ENCODE measurements at places on chromosomes 7 and 10. TPM values are rescaled to one million over a fixed set of nuclear protein-coding genes. Genes with fewer than 3 reads are reported as not detected.

DNA sequence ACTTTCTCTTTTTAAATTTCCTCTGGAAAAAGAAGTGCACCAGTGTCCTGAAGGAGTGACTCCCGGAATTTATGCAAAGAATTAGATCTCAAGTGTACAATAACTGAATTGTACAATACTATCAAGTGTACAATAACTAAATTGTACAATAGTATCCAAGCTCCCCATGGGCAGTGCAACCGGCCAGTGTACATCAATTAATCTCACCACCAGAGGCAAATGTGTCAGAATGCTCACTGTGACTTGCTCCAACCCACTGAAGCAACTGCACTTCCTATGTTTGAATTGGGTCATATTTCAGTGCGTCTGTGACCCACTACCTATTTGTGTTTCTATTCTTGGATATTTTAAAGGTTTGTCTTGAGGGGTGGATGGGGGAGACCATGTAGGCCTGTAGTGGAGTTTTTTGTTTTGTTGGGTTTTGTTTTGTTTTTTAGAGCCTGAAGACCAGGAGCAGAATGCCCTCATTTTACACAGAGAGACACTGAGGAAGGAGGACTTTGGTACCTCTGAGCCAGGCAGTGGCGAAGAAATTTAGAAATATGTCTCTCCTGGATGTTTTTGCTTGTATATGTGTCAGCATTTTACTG is 78.5 kb upstream of the CTTNBP2 start:
- DNase-seq: no peak
- no peaks in the 10 kb centered on the region for H3K27me3 ChIP-seq
- no peak overlapping the region for H3K4me3 ChIP-seq
- no peaks in the 10 kb centered on the region for H3K4me1 ChIP-seq
- no peak overlapping the region for H3K27ac ChIP-seq
- H3K36me3 ChIP-seq: no peaks in the 10 kb centered on the region

- H3K4me3 ChIP-seq: no peak overlapping the region
- H3K27ac ChIP-seq: no peak overlapping the region
- no peaks in the 10 kb centered on the region for H3K36me3 ChIP-seq
These were observed 33.9 kb upstream of the MKX start for GRCh38 chr10:27779462-27780015.

DNA sequence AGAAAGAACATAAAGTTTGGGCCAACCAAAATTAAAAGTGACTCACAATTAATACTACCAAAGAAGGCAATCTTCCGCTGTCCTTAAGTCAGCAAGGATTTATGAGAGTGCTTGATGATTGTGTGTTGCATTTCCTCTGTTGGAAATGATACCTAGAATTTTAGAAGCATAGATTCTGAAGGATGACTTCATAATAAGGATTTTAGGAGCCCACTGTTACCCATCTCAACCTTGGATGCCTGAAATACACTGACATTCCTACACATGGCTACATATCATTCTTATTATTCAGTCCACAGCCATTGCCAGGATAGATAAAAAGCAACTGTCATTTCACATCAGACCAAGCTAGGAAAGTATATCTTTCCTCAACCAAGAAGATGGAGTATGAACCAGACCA is 823.8 kb downstream of the LRMDA start:
- H3K36me3 ChIP-seq: peaks cover 6% of the 10 kb centered on the region
- H3K4me1 ChIP-seq: no peaks in the 10 kb centered on the region
- H3K4me3 ChIP-seq: no peak overlapping the region
- no peak for DNase-seq

DNA sequence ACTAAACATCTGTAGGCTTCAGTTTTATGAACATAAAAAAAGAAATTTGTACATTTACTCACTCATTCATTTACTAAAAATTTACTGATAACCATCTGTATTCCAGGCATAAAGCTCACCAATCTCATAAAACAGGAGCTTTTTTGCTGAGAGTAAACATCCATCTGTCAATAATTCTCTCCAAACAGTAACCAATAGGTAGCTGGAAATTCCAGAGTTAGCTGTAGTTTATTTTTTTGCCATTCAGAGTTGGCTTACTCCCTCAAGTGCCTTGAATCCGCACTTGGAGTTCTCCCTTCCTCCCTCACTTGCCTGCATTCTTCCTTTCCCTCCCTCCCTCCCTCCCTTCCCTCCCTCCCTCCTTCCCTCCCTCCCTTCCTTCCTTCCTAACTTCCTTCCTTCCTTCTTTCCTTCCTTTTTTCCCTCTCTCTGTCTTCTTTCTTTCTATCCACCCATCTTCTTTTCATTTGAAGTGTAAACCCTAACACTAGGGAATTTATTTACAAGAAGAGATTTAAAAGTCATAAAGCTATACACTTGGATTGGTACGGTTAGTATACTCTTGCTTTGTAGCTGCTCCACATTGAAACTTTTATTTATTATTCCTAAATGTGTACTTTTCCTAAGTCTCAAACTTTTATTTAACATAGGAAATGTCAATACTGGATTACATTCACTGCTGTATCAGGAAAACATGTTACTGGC is 44.6 kb upstream of the BICC1 start:
- H3K4me3 ChIP-seq: no peak overlapping the region
- no peaks in the 10 kb centered on the region for H3K27me3 ChIP-seq
- no peaks in the 10 kb centered on the region for H3K4me1 ChIP-seq
- DNase-seq: no peak
- H3K27ac ChIP-seq: no peak overlapping the region

- H3K27ac ChIP-seq: no peak overlapping the region
- no peak overlapping the region for H3K4me3 ChIP-seq
- DNase-seq: no peak
- no peaks in the 10 kb centered on the region for H3K36me3 ChIP-seq
These were observed 749.8 kb downstream of the TNS3 start for GRCh38 chr7:46832136-46832535.

GRCh38 chr10:70462349-70462984 is 16.1 kb upstream of the PALD1 start:
- H3K36me3 ChIP-seq: no peaks in the 10 kb centered on the region
- H3K4me1 ChIP-seq: peaks cover 24% of the 10 kb centered on the region
- H3K27ac ChIP-seq: 0 out of 2 replicates have a peak overlapping the region, but pooled peaks have one; percentile 23
- H3K27me3 ChIP-seq: peaks cover 15% of the 10 kb centered on the region
- no peak overlapping the region for H3K4me3 ChIP-seq
- peak; percentile 68 for DNase-seq

DNA sequence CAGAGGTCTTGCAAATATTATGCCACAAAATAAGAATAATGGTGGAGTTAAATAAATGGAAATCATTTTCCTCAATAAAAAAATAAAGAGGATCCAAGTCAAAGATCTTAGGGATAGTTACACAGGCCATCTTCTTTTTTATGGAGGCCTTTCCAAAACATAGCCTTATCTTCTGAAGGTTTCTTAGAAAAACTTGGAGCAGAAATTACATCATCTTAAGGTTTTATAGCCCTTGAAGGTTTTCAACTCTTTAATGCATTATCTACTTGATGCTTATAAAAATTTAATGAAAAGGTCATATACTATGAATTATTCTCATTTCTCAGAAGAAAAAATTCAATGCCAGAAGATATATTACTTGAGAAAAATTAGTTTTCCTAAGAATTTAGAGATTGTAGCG is 94.2 kb upstream of the LAMB4 start:
- H3K36me3 ChIP-seq: peaks cover 16% of the 10 kb centered on the region
- H3K4me3 ChIP-seq: no peak overlapping the region
- H3K27me3 ChIP-seq: no peaks in the 10 kb centered on the region
- H3K27ac ChIP-seq: no peak overlapping the region

GRCh38 chr7:20229646-20230500 is 12.7 kb upstream of the MACC1 start:
- peaks cover 5% of the 10 kb centered on the region for H3K4me1 ChIP-seq
- H3K4me3 ChIP-seq: no peak overlapping the region
- H3K36me3 ChIP-seq: no peaks in the 10 kb centered on the region
- H3K27ac ChIP-seq: peak overlapping the region; percentile 38
- DNase-seq: no peak

DNA sequence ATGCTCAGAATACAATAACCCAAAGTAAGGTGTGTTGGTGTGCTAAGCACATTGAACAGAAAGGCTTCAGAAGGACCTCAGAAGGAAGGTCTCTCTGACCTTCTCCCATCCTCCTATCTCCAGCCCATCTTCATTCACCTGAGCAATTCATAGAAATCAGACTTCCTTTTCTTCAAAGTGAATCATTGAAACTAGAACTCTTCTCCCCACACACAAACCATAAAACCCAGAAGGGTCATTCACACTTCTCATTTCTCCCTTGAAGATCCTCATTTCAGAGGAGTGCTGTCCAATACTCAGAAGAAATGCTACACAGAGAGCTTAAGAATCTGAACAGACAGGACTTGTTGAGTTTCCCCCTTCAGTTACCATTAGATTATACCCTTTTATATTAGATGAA is 89.5 kb downstream of the VWDE start:
- DNase-seq: no peak
- no peaks in the 10 kb centered on the region for H3K4me1 ChIP-seq
- no peak overlapping the region for H3K27ac ChIP-seq
- no peaks in the 10 kb centered on the region for H3K27me3 ChIP-seq
- no peaks in the 10 kb centered on the region for H3K36me3 ChIP-seq

DNA sequence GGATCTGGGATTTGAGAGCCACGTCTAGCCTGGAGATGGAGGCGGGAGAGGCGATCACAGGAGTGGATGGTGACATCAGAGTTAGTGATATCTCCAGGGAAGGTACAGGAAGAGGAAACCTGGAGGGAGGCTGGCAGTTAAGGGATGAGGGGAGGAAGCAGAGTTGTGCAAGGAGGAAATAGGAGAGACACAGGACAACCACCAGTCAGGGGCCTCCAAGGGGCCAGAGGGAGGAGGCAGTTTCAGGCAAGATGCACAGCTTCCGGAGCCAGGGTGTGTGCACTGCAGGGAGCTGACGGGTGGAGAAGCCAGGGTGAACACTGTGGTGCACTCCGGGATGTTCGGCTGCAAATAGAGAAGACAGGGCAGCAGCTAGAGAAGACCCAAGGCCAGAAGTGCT is 141.2 kb downstream of the GLI3 start:
- no peak for DNase-seq
- H3K4me3 ChIP-seq: no peak overlapping the region
- no peak overlapping the region for H3K27ac ChIP-seq

GRCh38 chr10:20100171-20100570 is 283.9 kb downstream of the PLXDC2 start:
- H3K4me1 ChIP-seq: no peaks in the 10 kb centered on the region
- H3K4me3 ChIP-seq: no peak overlapping the region
- no peaks in the 10 kb centered on the region for H3K36me3 ChIP-seq
- H3K27ac ChIP-seq: no peak overlapping the region
- H3K27me3 ChIP-seq: no peaks in the 10 kb centered on the region

GRCh38 chr7:51217804-51218203 is 98.8 kb downstream of the COBL start:
- no peaks in the 10 kb centered on the region for H3K4me1 ChIP-seq
- H3K27me3 ChIP-seq: no peaks in the 10 kb centered on the region
- no peaks in the 10 kb centered on the region for H3K36me3 ChIP-seq

DNA sequence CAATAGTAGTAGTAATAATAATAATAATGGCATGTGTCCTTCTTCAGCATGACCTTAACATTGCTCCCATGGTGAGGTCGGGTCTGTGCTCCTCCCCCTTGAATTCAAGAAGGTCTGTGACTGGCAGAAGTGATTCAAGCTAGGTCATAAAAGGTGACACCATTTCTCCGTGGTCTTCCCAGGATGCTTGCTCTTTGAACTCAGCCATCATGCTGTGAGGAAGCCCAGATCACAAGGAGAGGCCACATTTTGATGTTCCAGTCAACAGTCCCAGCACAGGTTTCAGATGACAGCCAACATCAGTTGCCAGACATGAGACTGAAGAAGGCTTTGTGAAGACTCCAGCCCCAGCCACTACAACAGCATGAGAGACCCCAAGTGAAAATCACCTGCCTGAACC is 83.9 kb downstream of the SEPTIN14 start:
- no peak overlapping the region for H3K4me3 ChIP-seq
- no peaks in the 10 kb centered on the region for H3K4me1 ChIP-seq
- no peak for DNase-seq
- no peak overlapping the region for H3K27ac ChIP-seq
- peaks cover 15% of the 10 kb centered on the region for H3K27me3 ChIP-seq

GRCh38 chr7:80186721-80187120 is 52.1 kb downstream of the GNAI1 start:
- H3K36me3 ChIP-seq: peaks cover 21% of the 10 kb centered on the region
- H3K4me1 ChIP-seq: peaks cover 17% of the 10 kb centered on the region
- DNase-seq: peak; percentile 12
- H3K27me3 ChIP-seq: no peaks in the 10 kb centered on the region
- H3K4me3 ChIP-seq: no peak overlapping the region

GRCh38 chr10:52649511-52649910 is 123.1 kb downstream of the MBL2 start:
- H3K4me3 ChIP-seq: no peak overlapping the region
- peaks cover 14% of the 10 kb centered on the region for H3K4me1 ChIP-seq
- no peaks in the 10 kb centered on the region for H3K36me3 ChIP-seq

GRCh38 chr7:148620749-148621359 is 30.3 kb downstream of the C7orf33 start:
- H3K27me3 ChIP-seq: no peaks in the 10 kb centered on the region
- no peaks in the 10 kb centered on the region for H3K4me1 ChIP-seq
- no peaks in the 10 kb centered on the region for H3K36me3 ChIP-seq
- H3K4me3 ChIP-seq: no peak overlapping the region
- no peak overlapping the region for H3K27ac ChIP-seq

- peaks cover 10% of the 10 kb centered on the region for H3K4me1 ChIP-seq
- no peak overlapping the region for H3K4me3 ChIP-seq
- H3K27ac ChIP-seq: no peak overlapping the region
These were observed 625.4 kb upstream of the FOXK1 start for GRCh38 chr7:4056552-4057288.

- H3K27ac ChIP-seq: no peak overlapping the region
- no peak for DNase-seq
- peaks cover 8% of the 10 kb centered on the region for H3K4me1 ChIP-seq
- H3K4me3 ChIP-seq: no peak overlapping the region
These were observed 931.2 kb upstream of the C7orf33 start for GRCh38 chr7:147659036-147659995.

Gene CLRN3
- 0.25 TPM for polyA plus RNA-seq

Gene SLC13A1
- not detected for polyA plus RNA-seq

Gene SLC16A9
- polyA plus RNA-seq: 6.7 TPM

Gene CDNF
- polyA plus RNA-seq: 1.2 TPM

Gene ZP3
- polyA plus RNA-seq: 4.5 TPM

Gene CHAT
- not detected for polyA plus RNA-seq

Gene GJD4
- not detected for polyA plus RNA-seq

Gene CRTAC1
- polyA plus RNA-seq: 0.05 TPM

Gene C1GALT1
- 16.4 TPM for polyA plus RNA-seq

Gene CYP17A1
- not detected for polyA plus RNA-seq

All from SK-N-SH (cell line).